ENCODE measurements at places on chromosomes 7 and 10.

- DNase-seq: no peak
Observed at GRCh38 chr10:75733135-75733890, 301.9 kb downstream of the LRMDA start.

DNA sequence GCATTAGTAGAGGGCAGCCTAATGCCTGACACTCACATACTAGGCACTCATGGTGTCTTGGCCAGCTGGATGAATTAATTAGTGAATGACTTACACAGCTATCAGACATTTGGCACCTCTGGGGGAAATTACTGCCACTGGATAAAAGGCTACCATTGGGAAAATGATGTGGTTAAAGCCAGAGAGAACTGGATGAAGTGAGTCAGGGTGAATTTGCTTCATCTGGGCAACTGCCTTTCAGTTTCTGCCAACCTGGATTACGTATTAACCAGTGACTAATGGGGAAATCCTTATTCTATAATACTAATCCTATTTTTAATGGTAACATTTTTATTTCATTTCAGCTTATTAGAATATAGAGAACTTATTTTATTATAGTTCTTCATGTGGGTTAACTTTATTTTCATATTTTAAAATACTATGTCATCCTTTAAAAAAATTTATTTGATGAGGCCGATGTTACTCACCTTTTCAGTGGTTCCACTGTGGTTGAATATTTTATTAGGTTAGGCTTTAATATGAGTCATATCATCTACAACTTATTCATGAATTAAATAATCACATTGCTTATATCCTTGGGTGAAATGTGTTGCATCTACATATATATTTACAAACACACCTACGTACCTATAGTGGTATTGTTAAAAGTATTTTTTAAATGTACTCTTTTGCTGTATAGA is 85.6 kb upstream of the CAPZA2 start:
- DNase-seq: no peak

GRCh38 chr10:26593896-26594295 is 103.6 kb upstream of the PDSS1 start:
- DNase-seq: no peak

GRCh38 chr7:21526007-21526406 is 16.8 kb upstream of the DNAH11 start:
- no peak for DNase-seq

DNA sequence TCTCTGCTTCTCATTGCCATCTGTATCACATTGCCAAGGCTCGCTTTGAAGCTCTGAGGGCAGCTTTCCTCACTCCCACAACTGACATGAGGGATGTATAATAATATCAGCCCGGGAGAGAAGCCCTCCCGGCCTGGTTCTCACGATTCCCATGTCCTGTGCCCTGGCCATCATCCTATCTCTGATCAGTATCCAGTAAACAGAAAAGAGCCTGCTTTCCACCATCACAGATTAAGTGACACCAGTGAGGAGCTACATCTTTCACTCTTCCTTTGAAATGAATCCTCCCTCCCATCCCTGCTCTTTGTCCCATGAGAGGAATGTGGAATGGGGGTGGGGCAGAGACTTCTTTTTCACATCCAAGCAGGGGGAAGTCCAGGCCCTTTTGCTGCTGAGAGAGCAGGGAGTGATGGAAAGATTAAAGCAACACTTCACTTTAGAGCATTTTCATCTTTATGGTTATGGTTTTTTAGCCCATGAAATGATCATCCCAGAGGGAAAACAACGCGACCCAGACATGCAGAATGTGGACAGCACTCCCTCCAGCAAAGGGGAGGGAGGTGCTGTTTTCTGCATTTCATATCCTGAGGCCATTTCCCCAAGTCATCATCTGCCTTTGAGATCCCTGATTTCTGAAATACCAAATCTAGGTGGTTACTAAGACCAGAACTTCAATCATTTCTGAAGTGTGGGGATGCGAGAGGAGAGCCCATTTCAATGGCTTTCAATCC is 84.6 kb upstream of the LYZL1 start:
- no peak for DNase-seq

DNA sequence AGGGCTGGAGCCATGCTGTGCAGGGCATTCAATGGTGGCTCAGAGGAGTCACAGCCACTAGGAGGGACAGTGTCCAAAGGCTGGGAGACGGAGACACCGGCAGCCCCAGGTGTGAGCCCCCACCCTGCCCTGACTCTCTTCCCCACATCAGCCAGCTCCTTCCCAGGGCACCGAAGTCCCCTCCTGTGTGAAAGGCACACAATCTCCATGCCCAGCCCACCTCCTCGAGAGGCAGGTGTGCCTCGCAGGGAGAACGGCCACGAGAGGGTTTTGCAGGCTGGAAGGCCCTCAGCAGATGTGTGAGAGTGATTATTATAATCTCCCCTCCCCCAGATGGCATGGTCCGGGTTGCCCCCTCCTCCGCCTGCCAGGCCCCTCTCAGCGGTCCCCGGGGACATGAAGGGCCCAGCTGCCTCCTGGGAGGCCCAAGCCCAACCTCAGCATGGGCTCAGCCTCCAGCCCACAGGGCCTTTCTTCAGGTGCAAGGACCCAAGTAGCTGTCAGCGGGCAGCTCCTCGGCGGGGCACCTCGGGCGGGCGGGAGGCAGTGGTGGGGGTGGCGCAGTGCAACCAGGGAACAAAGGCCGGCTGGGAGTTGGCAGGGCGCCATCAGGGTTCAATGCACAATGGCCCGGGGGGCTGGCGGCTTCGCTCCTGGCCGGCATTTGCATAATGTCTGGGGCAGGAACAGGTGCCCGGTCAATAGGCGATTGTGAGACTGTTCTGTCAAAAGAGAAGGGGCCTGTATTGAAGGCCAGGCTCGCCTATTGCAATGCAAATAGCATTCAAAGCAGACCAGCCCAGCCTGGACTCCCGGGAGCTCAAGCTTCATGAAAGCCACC is 155.3 kb upstream of the ZMIZ1 start:
- DNase-seq: no peak

GRCh38 chr10:78700413-78700812 is 368.4 kb upstream of the ZMIZ1 start:
- DNase-seq: no peak

- DNase-seq: no peak
Observed at GRCh38 chr7:79406371-79406770, 47.1 kb downstream of the MAGI2 start.

DNA sequence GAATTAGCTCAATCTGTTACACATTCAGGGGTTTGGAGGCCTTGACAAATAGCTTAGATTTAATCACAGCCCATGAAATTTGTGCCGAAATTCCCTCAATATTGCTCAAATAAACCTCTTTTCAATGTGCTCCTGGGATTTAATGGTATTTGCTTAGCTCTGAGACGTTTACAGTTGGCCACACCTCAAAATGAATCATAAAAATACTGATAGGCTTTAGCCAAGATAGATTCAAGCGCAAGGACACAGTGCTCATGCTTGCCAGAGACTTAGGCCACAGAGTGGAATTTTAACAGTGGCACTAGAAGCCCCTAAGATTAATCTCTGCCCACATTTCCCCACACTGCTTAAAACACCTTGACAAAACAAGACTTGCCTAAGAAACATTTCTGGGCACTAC is 2.3 kb upstream of the SEMA3C start:
- DNase-seq: no peak

- no peak for DNase-seq
Observed at GRCh38 chr10:121771966-121772365, 155.9 kb downstream of the ATE1 start.

DNA sequence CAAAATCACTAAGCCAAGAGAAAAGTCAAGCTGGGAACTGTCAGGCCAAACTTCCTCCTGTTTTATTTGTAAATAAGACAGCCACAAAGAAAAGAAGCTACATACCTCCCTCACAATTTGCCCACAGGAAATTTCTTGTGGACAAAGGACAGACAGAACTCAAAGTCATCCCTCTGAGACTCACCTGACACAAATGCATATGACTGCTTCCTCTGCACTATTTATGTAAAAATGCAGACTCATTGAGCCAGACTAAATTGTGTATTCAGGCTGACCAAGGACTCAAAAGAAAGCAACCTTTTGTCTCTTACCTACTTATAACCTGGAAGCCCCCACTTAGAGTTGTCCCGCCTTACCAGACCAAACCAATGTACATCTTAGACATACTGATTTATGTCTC is 11.8 kb downstream of the TOMM7 start:
- DNase-seq: no peak

DNA sequence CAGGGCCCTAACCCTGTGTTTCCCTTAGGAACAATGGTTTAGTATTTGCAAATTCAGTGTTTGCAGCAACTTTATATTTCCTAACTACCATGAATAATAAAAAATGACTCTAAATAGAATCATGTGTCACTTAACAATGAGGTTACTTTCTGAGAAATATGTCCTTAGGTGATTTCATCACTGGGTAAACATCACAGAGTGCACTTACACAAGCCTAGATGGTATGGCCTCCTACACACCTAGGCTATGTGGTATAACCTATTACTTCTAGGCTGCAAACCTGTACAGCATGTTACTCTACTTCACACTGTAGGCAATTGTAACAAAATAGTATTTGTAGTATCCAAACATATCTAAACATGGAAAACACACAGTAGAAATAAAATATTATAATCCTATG is 1174.6 kb upstream of the LRRTM3 start:
- no peak for DNase-seq

- no peak for DNase-seq
Observed at GRCh38 chr10:93445097-93445960, 36.8 kb downstream of the MYOF start.

GRCh38 chr7:18855796-18856195 is 261.6 kb downstream of the TWIST1 start:
- no peak for DNase-seq

GRCh38 chr7:145219461-145219860 is 383.6 kb upstream of the TPK1 start:
- DNase-seq: no peak

- no peak for DNase-seq
Observed at GRCh38 chr7:131944556-131945069, 388.2 kb upstream of the PODXL start.

DNA sequence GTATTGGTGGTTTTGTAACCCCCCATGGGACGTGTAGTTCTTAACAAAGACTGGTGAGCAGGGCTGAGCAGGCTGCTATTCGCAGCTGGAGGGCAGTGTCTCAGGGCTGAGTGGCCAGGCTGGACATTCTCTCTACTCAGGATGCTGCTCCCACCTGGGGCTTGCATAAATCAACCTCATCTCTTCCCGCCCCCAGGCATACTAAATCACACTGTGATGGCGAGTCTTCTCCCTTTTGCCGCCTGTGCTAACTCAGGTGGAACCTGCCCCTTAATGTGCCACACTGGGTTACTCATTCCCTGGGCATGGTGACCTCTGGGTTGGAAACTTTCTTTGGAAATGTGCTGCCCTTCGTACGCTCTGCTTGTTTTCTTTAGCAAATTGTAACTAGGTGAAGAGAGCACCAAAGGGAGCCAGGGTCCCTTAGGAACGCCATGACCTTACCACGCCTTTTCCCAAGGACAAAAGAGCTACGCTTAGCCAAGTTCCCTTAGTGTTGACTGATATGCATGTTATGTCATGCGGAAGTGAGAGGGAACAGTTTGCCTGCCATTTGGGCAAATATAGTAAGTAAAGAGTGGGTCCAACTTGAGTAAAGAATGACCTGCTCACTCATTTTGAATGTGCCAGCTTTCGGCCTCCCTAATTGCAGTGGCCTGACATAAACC is 40.4 kb upstream of the COBL start:
- DNase-seq: no peak

DNA sequence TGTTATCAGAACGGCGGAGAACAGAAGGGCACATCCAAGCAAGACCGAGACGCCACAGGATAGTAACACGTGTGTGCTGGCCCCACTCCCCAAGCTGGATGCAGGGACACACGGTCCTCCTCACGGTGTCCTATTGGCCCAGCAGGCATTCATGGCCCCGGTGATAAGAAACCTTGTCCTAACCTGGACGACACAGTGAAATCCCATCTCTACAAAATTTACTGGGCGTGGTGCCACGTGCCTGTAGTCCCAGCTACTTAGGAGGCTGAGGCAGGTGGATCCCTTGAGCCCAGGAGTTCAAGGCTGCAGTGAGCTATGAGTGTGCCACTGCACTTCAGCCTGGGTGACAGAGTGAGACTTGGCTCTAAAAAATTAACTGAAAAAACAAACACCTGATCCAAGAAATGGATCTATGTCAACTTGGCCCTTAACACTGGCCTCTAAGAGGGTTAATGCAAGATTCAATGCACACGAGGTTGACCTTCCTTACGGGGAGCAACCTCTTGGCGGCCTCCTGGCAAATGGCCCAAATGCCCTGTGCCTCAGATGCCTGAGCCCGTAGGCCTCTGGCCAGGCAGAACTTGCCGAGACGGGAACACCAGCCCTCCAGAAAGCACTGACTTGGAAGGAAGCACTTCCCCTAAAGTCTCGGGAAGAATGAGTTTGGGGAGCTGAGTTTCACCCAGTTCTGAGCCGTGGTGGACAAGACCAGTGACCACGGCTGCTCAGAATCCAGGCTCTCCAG is 72.3 kb downstream of the ZRANB1 start:
- no peak for DNase-seq

DNA sequence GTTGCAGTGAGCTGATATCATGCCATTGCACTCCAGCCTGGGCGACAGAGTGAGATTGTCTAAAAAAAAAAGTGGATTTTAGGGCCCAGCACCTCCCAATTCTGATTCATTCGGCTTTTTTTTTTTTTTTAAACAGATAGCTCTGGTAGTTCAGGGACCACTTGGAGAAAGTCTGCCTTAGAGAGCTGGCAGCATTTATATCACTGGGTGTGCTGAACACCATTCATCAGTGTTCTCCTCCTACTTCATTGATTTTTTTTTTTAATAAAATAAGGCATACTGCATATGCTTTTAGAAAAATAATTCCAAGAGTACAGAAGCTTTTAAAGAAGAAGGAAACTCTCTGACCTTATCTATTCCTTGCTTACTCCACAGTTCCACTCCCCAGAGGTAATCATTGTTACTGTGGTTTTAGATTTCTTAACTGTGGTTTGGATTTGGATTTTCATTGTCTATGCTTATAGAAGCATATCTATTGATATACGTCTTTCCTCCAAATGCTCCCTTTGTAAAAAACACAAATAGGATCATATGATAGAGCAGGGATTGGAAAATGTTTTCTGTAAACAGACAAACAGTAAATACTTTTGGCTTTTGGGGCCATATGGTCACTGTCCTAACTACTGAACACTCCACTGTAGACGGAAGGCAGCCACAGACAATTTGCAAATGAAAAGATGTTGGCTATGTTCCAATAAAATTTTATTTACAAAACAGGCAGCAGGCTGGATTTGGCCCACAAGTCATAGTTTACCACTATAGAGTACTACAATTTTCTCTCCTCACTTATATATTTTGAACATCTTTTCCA is 21.1 kb upstream of the SAR1A start:
- DNase-seq: no peak

Data from stimulated activated CD4-positive, alpha-beta T cell treated with anti-CD3 and anti-CD28 coated beads, TNF-alpha, amount 100 ng/mL, for 4 hours (primary cell).